Heart right ventricle (tissue), 16 donors: ENCODE measurements at places on chromosomes 11 and 22. TPM values are rescaled to one million over a fixed set of nuclear protein-coding genes. Genes with fewer than 3 reads are reported as not detected.

The SCUBE2 gene
- 0.70 TPM for polyA plus RNA-seq

The USP2 gene
- 42.0 TPM for polyA plus RNA-seq

The MS4A13 gene
- not detected for polyA plus RNA-seq

The TBC1D22A gene
- polyA plus RNA-seq, result 7.2 TPM

The DEPDC7 gene
- 0.30 TPM for polyA plus RNA-seq

The WNT11 gene
- polyA plus RNA-seq, result 6.7 TPM

The DDX25 gene
- 0.01 TPM for polyA plus RNA-seq

The LYVE1 gene
- 18.2 TPM for polyA plus RNA-seq

The CARD10 gene
- 14.8 TPM for polyA plus RNA-seq

The FGF19 gene
- not detected for polyA plus RNA-seq

The COX8A gene
- 1,312 TPM for polyA plus RNA-seq

The APOBEC3G gene
- 5.6 TPM for polyA plus RNA-seq

The KREMEN1 gene
- 14.9 TPM for polyA plus RNA-seq

The CRKL gene
- polyA plus RNA-seq, result 19.2 TPM

The TMEM25 gene
- polyA plus RNA-seq, result 9.3 TPM

The KRTAP5-11 gene
- polyA plus RNA-seq, result not detected
